ENCODE measurements at places on chromosomes 16 and 17. TPM values are rescaled to one million over a fixed set of nuclear protein-coding genes. Genes with fewer than 3 reads are reported as not detected.

- DNase-seq: no peak
Observed at GRCh38 chr17:71926746-71927398, 193.9 kb upstream of the SOX9 start.

DNA sequence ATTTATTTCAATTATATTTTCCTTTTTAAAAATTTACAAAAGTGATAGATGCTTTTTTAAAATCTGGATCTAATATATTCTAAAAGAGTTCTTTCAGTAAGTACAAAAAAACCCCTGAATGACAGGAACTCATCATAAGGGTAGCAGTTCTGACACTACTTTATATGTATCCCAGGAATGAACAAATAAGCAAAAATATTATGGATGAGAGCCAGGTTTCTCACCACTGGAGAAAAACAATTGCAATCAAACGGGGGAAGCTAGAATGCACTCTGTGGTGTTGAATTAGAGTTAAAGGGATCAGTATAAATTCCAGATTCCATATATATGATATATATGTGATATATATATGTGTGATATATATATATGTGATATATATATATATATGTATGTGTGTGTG lies 23.2 kb upstream of the NDRG4 start:
- DNase-seq: no peak

Gene SRCIN1
- total RNA-seq: 0.28 TPM

Gene ANKS3
- total RNA-seq: 33.9 TPM

DNA sequence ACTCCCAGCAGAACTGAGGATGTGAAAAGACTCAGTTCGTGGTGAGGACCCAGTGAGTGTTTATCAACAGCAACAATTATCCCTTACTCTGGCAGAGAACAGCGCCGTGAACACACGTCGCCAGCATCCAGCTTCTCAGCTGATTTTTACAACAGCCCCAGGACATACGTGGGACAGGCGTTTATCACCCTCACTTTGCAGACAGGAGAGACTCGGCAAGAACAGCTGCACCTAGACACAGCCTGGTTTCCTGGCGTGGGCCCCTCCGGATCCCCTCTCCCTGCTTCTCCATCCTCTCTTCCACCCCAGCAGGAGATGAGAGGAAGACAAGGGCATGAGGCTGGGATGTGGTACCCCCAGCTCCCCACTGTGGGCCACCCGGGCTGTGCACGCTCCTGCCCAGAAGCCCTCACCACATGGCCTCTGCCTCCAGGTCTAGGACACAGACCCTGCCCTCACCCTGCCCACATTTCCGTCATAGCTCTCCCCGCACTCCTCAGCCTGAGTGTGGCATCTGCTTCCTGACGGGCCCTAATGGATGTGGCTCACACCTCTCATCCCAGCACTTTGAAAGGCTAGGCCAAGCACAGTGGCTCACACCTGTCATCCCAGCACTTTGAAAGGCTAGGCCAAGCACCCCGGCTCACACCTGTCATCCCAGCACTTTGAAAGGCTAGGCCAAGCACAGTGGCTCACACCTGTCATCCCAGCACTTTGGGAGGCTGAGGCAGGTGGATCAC lies 17.5 kb downstream of the ABR start:
- no peak for DNase-seq

Gene MYO19
- total RNA-seq: 85.8 TPM

Gene CCL14
- not detected for total RNA-seq

DNA sequence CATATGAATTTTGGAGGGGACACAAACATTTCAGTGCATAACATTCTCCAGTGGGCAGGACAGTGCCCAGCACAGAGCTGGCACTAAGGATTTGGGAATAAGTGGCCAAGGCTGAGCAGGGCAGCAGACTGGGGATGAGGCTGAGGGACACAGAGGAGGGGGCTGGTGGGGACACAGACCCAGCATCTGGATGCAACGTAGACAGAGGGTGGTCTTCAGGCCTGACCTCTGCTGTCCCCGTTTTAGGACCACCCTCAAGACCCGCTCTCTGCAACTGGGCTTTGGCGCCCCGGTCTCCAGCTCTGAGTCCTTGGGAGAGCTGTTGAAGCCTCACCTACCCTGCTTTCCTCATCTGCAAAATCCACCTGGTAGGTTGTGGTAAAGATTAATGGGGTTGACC lies 3.3 kb upstream of the PRSS33 start:
- no peak for DNase-seq

Gene GRAP
- total RNA-seq: 63.1 TPM

- DNase-seq: no peak
Observed at GRCh38 chr16:22634954-22635353, 124.3 kb downstream of the NPIPB5 start.

DNA sequence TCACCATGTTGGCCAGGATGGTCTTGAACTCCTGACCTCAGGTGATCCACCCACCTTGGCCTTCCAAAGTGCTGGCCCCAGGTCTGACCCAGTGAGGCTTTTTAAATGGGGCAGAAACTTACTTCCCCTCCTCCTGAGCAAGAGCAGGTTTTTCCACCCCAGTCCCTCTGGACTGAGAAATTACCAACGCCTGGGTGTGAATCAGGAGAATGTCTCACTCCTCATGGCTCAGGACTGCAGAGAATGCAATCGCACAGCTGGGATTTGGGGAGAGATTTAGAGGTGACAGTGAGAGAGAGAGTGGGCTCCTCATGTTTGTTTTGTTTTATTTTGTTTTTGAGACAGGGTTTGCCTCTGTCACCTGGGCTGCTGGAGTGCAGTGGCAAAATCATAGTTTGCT lies 203.6 kb downstream of the RAB11FIP4 start:
- no peak for DNase-seq

DNA sequence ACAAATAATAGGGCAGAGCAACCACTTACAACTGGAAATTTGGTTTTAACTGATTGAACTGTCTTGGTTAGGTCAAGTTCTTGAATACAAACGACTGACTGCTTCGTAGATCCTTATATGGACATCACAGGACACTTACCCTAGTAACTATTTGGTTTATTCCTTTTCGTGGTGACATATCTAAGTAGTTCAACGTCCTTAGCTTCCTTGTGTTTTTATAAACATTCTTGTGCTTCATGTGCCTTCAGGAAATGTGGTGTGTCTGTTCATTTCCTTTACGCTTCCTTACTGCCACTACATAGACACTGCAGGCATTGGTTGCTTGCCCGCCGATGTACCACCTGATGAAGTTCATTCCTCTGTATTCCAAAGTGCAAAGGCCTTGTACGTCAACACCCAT lies 59.3 kb downstream of the USP10 start:
- DNase-seq: peak; percentile 90

Gene TM4SF5
- total RNA-seq: not detected

GRCh38 chr17:82697808-82698064 lies 762 bp downstream of the RAB40B start:
- DNase-seq: no peak

Data from CD4-positive, alpha-beta memory T cell (primary cell).